T1000 (cell line): ENCODE measurements at places on chromosomes 12 and 14.

DNA sequence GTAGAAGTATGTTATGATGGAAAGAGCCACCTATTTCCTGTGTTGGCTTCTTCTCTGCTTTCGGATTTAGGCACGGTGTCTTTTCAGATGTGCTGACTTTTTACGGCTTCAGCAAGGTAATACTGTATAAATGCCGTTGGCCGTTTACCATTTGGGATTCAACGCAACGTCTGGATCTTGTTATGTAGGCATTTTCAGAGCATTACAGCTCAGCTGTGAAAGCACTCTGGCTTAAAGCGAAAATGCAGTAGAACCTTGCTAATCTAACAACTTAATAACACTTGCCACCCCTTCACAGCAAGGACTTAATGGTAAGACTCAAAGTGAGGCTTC lies 229.9 kb downstream of the EFCAB11 start:
- DNase-seq: no peak

GRCh38 chr12:95718006-95718431 lies 72.5 kb downstream of the NTN4 start:
- DNase-seq: no peak

GRCh38 chr12:116018282-116018681 lies 259.2 kb downstream of the MED13L start:
- DNase-seq: no peak

GRCh38 chr12:53551889-53552291 lies 44.6 kb upstream of the NPFF start:
- DNase-seq: no peak

GRCh38 chr12:89575374-89575773 lies 49.5 kb upstream of the POC1B start:
- no peak for DNase-seq

GRCh38 chr14:51607711-51608110 lies 44.0 kb upstream of the FRMD6 start:
- DNase-seq: peak; percentile 21
